AG09309 (cell line): ENCODE measurements at places on chromosomes 7 and 10.

GRCh38 chr10:109851616-109852474 lies 71.5 kb downstream of the XPNPEP1 start:
- DNase-seq: no peak

- DNase-seq: no peak
These were observed 10.4 kb downstream of the KLHL7 start for GRCh38 chr7:23115991-23116390.

- no peak for DNase-seq
These were observed 266.6 kb downstream of the DNAJB9 start for GRCh38 chr7:108836256-108836655.

- DNase-seq: no peak
These were observed 10.8 kb upstream of the ETV1 start for GRCh38 chr7:14000247-14000646.

DNA sequence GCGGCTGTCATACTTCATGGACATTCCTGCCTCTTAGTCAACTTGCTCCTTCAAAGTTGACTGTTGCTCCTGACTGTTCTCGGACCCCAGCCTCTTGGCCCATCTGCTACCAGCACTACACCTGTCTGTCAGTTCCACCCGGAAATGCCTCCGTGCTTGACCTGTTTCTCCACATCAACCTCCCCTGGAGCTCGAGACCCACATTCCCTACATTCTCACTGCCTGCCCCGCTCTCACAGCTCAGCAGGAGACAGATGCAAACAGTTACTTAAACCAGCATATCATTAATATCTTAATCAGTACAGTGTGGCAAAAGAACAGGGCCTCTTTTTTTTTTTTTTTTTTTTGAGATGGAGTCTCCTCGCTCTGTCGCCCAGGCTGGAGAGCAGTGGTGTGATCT lies 174.3 kb downstream of the NRP1 start:
- no peak for DNase-seq

- DNase-seq: no peak
These were observed 166.0 kb upstream of the COL1A2 start for GRCh38 chr7:94228678-94229077.

GRCh38 chr7:113548561-113548960 lies 370.2 kb downstream of the PPP1R3A start:
- DNase-seq: no peak

- DNase-seq: no peak
These were observed 1087.1 kb upstream of the LRRN3 start for GRCh38 chr7:110003827-110004226.

- DNase-seq: no peak
These were observed 3.2 kb downstream of the DNAJB6 start for GRCh38 chr7:157339777-157340677.

DNA sequence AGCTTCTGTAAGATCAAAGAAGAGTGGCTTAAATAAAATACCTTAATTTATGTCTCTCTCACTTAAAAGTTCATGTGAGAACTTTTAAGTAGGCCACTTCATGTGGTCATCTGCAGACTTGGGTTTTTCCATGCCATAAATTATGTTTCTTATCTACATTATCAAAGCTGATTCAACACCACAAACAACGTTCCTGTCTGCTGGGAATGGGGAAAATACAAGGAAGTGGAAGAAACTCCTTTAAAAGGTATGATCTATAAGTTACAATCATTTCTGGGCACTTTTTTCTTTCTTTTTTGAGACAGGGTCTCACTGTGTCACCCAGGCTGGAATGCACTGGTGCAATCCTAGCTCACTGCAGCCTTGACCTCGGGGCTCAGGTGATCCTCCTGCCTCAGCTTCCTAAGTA lies 16.9 kb upstream of the OTUD1 start:
- no peak for DNase-seq

- DNase-seq: peak; percentile 40
These were observed 33.9 kb downstream of the SGPL1 start for GRCh38 chr10:70849582-70850016.

DNA sequence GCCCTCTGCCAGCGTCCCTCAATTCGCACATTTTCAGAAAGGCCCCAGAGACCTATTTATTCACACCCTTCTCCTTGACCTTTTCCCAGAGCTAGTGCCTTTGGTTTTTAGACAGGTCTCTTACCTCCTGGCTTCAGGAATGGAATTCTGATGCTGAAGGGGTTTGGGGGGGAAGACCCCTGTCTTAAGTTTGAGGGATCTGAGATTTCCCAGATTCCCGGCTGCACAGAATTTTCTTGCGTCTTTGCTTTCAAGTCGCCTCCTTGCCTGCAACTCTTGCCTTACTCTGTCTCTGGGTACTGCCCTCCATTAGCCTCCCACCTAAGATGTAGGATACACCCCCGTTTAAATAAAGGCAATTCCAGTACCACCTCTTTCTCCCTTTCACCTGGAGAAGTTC lies 1.9 kb downstream of the GATA3 start:
- no peak for DNase-seq

DNA sequence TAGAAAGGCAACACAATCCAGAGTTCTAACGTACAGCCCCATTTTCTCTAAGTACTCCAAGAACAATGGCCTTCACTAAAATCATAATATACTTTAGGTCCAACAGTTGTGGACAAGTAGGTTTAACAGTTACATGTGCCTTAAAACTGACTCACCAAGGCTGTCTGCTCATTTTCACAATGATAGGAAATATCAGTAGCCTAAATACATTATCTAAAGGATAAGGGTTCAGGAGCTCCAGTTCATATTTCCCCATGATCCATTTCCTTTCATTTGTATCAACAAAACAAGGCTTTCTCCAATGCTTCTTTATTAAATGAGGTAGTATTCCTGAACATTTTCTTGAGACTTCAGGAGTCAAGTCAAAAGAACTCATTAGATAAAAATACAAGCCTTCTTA lies 164.0 kb downstream of the SLC25A13 start:
- no peak for DNase-seq

GRCh38 chr7:70374772-70375533 lies 757.0 kb upstream of the GALNT17 start:
- no peak for DNase-seq
